Stimulated activated CD8-positive, alpha-beta memory T cell treated with anti-CD3 and anti-CD28 coated beads, Interleukin-4, amount 100 ng/mL, for 4 hours (primary cell): ENCODE measurements at places on chromosomes 2 and 18.

GRCh38 chr2:65199891-65200290 lies 27.7 kb upstream of the ACTR2 start:
- no peak for DNase-seq

DNA sequence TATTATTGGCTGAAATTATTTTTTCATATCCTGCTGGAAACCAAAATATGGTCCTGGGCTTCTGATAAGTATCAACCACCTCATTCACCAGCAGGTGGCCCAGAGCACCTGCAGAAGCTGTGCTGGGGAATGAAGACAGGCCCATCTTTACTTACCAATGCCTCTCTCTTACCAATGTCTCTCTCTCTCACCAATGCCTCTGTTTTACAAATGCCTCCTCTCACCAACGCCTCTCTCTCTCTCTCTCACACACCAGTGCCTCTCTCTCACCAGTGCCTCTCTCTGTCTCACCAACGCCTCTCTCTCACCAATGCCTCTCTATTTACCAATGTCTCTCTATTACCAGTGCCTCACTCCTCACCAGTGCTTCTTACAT lies 2.3 kb upstream of the MAL start:
- DNase-seq: peak; percentile 19

DNA sequence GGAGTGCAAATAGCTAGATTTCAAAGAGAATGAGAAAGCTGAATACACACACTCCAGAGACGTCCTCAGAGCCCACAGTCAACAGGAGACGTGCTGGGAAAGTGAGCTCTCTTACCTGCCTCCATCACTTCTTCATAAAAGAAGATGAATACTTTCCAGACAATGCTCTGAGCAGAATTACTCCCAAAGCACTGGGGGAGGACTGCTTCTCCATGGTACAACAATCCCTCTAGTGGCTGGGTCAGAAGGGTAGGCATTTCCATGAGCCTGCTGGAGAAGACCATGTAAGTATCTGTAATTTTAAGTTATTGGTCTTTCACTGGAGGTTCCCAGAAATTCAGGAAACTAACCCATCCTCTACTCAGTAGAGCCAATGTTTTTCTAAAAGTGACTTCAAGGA lies 190.3 kb downstream of the RBM43 start:
- DNase-seq: no peak

GRCh38 chr2:96538487-96539214 lies 2.1 kb downstream of the ARID5A start:
- peak; percentile 80 for DNase-seq

DNA sequence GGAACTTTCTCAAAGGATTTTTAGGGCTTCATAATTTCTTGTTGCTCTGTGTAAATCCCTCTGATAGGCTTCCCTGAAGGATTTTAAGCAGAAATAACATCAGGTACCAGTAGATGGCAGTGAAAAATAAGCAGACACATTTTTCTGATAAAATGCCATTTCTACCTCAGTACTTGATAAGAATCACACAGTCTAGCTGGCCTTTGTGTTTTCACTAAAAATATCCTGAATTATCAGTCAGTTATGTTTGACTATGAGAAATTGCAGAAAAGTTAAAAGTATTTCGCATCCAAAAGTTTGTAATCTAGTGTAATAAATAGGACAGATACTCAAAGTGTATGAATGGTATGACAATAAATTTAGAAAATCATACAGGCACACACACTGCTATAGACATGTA lies 68.7 kb downstream of the DNAJC10 start:
- DNase-seq: no peak

- DNase-seq: no peak
Observed at GRCh38 chr2:168949324-168949723, 48.2 kb downstream of the G6PC2 start.

DNA sequence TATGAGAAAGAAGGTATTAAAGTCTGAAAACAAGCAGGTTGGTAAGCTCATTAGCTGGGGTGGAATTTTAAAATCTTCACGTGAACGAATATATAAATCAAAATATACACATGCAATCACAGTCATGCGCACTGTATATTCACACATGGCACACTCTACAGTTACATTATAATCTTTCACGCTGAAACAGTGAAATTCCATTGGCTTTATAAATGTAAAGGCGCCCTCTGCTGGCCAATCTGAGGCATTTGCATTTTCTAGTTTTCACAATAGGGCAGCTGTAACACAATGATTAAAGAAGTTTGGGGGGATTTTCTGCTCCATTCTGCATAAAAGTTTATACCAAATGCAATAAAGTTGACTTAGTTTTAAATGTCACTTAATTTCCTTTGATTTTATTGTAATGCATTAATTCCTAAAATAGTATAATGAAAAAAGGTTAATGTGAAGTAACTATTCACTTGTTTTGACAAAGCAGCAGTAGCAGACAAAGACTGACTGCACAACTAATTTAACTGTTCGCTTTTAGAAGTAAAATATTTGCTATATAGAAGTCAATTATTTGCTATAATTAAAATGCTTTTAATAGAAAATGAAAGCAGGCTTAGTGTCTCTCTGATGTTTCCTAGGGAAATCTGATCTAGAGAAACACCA lies 17.2 kb downstream of the IFIH1 start:
- DNase-seq: peak; percentile 30

DNA sequence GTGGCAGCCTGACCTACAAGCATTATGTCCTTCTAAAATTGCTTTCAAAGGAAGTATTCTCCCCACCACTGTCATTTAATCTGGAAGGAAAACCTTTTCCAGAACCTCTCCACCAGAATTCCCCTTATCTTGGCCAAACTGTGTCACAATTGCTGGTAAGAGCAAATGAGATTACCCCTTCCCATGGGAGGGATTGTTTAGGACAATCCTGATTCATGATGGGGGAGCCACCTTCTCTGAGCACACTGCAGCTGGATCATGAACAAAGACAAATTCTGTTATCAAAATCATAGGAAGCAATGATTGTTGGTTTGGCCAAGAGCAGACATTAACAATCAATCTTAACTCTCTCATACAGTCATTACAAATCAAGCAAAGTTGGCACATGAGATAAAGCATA lies 18.1 kb upstream of the ATOH8 start:
- no peak for DNase-seq

DNA sequence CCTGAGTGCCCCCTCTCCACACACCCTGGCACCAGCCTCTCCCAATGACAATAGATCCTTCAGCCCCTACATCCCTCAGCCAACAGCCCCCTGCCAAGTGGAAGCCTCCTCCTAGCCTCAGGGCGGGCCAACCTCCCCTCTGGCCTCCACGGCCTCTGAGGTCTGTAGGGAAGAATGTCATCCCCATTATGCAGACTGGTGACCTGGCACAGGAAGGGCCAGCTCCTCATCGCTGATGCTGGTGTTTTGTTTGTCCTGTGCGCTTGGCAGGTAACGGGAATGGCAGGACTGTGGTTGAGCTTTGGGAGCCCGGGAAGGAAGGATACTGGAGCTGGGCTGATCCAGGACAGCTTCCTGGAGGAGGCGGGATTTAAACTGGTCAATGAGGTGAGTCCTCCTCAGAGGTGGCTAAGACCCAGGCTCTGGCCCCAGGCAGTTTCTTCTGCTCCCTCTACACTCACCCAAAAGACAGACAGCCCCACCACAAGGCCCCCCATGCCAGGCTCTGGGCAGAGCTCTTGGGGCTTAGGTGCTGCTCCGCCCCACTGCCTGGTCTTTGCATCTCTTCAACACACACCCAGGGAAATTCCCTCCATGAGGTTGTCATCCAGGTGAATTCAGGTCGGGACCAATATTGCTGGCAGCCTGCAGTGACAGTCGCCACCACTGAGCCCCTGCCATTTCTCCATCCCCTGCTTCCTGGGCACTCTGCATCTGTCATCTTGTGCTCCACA lies 75.2 kb upstream of the SMAD7 start:
- no peak for DNase-seq

DNA sequence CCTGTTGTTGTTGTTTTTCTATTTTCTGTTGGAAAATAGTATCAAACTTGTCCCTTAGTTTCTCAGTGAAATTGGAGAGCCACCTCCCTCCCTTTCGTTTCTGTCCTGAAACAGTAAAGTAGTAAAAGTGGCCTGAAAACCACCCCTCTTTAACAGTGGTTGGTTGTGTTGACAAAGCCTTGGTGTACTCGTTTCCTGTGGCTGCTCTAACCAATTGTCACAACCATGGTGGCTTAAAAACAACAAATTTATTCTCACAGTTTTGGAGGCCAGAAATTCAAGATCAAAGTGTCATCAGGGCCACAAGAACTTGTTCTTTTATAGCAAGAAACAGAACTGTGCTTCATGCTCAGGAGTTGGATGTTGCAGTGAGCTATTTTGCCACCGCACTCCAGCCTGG lies 4.0 kb upstream of the DYSF start:
- no peak for DNase-seq

DNA sequence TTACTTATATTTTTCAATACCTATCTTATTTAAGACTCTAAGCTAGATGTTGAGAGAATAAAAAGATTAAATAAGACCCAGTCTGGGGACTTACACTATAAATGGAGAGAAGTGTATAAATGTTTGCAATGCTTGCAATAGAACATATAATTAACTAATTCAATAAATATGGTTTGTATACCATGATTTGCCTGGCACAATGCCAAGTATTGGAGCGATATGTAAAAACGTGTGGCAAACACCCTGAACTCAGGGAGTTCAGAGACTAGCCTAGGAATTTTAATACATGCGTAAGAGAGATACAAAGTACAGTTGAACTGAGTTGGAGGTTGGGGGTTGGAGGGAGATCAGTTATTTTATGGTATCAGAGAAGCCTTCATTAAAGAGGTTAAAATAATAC lies 251.8 kb upstream of the DDX18 start:
- no peak for DNase-seq

DNA sequence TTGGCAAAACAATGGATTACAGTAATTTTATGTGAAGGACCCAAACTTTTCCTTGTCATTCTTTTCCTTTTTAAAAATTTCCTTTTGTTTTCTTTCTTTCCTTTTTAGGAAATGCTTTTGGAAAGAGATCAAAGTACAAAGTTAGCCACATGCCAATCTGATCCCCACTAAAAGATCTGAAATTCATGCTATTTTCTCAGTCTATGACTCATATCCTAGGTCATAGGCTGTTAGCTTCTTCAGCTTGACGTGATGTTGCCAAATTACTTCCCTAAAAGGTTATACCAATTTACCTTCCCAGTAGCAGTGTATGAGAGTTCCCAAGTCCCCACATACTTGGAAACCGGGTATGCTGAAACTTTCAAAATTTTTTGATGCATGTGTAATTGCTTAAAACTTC lies 355.3 kb downstream of the INSIG2 start:
- no peak for DNase-seq

- DNase-seq: no peak
Observed at GRCh38 chr18:13530879-13531387, 195.4 kb downstream of the FAM210A start.

GRCh38 chr2:109440499-109441156 lies 173.1 kb downstream of the SEPTIN10 start:
- no peak for DNase-seq

DNA sequence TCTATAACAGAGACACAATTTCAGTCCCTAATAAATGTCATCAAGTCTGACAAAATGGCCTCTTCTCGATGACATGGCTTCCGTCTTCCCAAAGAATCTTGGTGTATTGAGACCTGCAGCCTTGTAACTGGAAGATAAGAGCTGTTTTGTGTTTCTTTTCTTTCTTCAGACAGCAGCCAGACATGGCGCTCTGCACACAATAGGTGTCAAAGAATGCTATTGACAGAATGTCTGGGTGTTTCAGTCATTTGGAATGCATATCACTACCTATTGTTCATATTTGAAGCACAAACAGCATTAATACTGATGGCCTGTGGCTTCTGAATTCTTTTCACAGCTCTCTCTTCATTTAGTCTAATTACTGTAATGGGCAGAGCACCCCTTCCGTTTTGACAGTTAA lies 344.8 kb downstream of the RPRM start:
- DNase-seq: no peak

- no peak for DNase-seq
Observed at GRCh38 chr2:42770288-42771131, 6.6 kb upstream of the OXER1 start.

GRCh38 chr2:20955277-20956026 lies 88.4 kb downstream of the APOB start:
- no peak for DNase-seq

DNA sequence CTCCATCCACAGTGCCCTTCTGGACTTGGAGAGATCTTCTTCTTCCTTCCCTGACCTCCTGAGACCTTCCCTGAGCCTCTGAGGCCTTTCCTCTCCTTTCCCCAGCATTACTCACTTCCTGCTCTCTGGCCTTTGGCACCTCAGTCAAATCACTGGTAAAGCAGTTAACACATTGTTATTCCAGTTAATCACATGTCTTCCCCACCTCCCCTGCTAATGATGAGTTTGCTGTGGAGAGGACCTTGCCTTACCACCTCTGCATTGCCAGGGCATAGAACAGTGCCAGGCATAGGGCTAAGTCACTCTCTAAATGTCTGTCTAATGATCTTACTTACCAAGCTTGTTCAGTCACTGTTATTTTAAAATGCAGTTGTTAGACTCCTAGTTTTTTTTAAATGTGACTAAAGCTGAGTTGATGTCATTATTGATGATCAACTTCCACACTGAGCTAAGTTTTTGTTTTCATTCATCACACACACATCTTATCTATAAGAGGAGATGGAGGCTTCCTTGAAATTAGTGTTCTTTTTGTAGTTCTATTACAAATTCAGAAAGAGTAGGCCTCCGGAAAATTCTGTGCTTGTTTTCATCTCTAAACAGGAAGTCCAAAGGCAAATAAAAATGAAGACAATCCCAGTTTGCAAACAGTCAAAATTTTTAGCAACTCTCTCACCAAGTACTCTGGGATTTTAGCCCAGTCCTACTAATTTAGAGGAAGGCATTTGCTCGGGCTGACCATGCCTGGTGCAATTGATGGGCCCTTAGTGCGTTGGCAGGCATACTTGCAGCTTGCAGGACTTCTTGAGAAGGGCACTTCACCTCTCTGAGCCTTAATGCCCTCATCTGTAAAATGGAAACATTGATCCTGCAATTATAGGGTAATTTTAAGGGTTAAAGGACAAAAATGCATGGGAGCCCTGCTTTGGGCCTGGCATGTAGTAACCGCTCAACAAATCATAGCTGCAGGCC lies 113.7 kb upstream of the SPRED2 start:
- DNase-seq: no peak

DNA sequence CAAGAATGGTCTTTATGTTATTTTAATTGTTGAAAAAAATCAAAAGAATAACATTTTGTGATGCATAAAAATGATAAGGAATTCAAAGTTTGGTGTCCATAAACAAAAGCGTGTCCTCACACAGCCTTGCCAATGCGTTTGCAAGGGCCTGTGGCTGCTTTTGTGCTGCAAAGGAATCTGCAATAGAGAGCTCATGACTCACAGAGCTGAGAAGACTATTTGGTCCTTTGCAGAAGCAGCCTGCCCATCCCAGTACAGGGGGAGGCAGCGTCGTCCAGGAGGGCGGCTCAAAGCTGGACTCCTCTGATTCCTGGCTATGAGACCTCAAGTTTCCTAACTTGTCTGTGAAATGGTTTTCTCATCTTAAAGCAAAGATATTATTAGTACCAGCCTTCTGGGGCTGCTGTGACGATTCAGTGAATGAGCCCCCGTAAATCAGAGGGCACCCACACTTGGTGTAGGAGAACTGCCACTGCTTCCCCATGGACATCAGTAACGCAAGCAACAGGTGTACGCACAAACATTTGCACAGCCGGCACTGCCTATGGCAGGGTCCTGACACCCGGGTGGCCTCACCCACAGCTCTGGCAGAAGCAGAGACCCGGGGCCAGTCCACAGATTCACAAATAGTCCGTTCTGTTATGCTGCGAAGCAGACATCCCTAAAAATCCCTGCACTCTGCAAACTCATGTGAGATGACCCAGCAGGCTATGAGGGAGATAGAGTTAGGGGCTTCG lies 70.6 kb upstream of the ASAP2 start:
- DNase-seq: no peak
